ENCODE measurements at places on chromosomes 6 and 20. TPM values are rescaled to one million over a fixed set of nuclear protein-coding genes. Genes with fewer than 3 reads are reported as not detected.

- no peak overlapping the region for H3K4me3 ChIP-seq
- no peaks in the 10 kb centered on the region for H3K4me1 ChIP-seq
- no peaks in the 10 kb centered on the region for H3K36me3 ChIP-seq
- no peak overlapping the region for H3K27ac ChIP-seq
Measured at GRCh38 chr20:22490287-22491193, 93.8 kb downstream of the FOXA2 start.

DNA sequence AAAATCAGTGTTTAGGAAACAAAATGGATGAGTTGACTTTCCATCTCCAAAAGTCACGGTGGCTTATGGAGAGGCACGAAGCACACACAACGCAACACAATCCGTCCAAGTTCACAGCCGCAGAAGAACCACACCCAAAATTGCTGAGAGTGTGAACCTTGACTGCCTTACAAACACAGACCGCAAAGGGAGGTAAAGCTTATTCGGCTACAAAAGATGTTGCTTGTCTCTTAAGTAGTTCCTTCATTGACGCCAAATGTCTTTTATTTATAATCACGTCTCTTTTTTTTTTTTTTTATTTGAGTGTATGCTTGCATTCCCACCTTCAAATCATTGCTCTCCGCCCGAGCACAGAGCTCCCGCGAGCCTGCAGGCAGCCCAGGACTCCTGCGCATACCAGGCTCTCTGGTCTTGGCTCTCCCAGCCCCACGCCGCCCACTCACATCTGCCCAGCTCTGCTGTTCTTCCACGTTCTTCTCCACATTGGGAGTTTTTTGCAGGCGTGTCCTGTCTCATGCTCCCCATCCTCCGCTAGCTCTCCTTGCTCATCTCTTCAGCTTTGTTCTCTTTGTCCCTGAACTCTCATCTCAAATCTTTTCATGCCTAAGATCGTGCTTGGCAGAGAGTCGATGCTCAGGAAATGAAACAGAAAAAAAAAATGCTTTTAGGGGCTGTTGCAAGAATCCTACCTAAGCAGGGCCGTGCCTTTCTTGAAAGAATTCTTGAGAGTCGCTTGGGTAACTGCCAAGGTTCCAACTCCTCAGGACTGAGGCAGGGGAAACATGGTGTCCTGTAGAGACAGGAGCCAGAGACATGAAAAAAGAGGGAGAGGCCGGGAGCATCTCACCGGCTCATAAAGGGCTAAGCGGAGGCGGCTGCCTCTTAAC is 25.8 kb downstream of the LY86 start:
- DNase-seq: no peak
- H3K4me3 ChIP-seq: no peak overlapping the region
- H3K27ac ChIP-seq: no peak overlapping the region
- no peaks in the 10 kb centered on the region for H3K36me3 ChIP-seq

DNA sequence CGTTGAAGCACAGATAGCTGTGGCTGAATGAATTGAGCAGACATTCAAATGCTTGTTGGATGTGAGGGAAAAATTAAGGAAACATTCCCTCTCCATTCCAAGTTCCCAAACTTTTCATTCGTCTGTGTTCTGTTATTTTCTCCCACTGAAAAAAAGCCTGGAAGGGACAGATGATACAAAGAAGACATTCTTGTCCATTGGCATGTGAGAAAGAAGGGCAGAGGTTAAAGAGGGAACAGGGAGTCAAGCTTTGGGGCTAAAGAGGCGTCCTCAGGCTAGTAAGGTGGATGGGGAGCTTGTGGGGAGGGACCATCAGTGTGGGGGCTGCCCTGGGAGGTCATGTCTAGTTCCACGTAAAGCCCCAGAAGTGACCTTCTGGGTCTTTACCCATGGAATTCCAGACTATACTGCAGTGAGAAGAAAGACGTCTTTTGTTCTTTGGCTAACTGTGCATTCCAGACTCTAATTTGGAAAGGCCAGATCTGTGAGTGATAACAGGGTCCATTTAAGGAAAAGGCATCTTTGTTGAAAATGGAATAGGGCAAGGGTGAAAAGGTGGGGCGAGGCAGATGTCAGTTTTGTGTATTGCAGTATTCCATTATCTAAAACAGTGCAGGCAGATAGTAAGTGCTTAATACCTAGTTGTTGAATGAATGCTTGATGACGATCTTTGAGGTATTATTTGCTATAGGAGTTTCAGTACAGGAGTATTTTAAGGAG is 117.5 kb downstream of the SOX4 start:
- no peak overlapping the region for H3K4me3 ChIP-seq
- no peaks in the 10 kb centered on the region for H3K36me3 ChIP-seq
- no peaks in the 10 kb centered on the region for H3K4me1 ChIP-seq
- H3K27me3 ChIP-seq: no peaks in the 10 kb centered on the region

GRCh38 chr20:9736373-9736772 is 102.5 kb downstream of the PAK5 start:
- no peak for DNase-seq
- H3K27ac ChIP-seq: no peak overlapping the region

GRCh38 chr6:154134471-154135147 is 95.6 kb downstream of the OPRM1 start:
- no peaks in the 10 kb centered on the region for H3K27me3 ChIP-seq
- no peak for DNase-seq

GRCh38 chr20:40160097-40160550 is 528.9 kb downstream of the MAFB start:
- no peaks in the 10 kb centered on the region for H3K4me1 ChIP-seq
- no peak overlapping the region for H3K27ac ChIP-seq
- H3K36me3 ChIP-seq: no peaks in the 10 kb centered on the region
- DNase-seq: peak; percentile 2
- H3K27me3 ChIP-seq: no peaks in the 10 kb centered on the region

DNA sequence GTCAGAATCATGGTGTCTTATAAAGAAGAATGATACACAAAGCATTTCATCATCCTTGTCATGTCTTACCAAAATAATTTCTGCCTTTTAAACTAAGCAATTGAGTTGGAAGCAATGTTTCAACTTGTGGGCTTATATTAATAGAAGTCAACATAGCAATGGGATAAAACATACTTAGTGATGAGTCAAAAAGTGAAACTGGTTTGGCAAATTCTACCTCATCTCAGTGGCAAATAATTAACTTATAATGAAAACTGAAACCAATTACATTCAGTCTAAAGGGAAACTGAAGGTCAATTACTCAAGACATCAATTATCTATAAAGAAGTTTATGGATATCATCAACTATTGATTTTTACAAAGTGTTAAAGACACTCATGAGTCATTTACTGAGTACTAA is 463.8 kb downstream of the BMP2 start:
- H3K27me3 ChIP-seq: no peaks in the 10 kb centered on the region
- H3K27ac ChIP-seq: no peak overlapping the region
- no peak overlapping the region for H3K4me3 ChIP-seq

- no peaks in the 10 kb centered on the region for H3K36me3 ChIP-seq
- no peaks in the 10 kb centered on the region for H3K27me3 ChIP-seq
- no peaks in the 10 kb centered on the region for H3K4me1 ChIP-seq
- no peak for DNase-seq
- no peak overlapping the region for H3K4me3 ChIP-seq
Measured at GRCh38 chr6:88945415-88946008, 17.9 kb downstream of the RNGTT start.

DNA sequence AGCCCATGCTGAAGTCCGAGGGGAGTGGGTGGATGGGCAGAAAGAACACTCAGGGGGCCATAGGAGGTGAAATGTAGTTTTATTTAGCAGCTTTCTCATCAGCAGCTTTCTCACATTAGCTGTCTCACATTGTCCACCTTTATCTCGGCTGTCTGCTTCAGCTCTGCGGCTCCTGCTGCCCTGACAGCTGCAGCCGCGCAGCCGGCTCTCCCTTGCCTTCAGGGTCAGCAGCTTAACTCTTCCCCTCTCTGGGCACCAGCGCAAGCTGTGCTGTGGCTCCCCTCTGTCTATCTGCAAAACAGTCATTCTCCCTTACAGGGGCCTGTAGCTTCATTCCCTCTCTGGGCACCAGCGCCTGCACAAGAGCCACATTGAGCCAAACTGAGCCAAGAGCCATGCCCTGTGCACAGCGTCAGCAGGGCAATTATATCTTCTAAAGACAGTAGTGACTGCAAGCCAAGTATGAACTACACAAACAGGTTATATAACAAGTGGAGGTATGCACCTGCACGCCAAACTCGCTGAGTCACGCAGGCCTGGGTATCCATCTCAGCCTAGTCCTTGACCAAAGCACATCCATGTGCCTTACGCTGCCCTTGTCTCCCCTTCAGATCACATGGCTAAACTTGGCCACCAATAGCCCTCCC is 198.8 kb downstream of the EYA2 start:
- no peaks in the 10 kb centered on the region for H3K4me1 ChIP-seq
- H3K27ac ChIP-seq: no peak overlapping the region
- H3K27me3 ChIP-seq: no peaks in the 10 kb centered on the region
- DNase-seq: no peak
- no peaks in the 10 kb centered on the region for H3K36me3 ChIP-seq

GRCh38 chr6:41940759-41941279 is 789 bp downstream of the CCND3 start:
- no peaks in the 10 kb centered on the region for H3K27me3 ChIP-seq
- peak overlapping the region; percentile 88 for H3K4me3 ChIP-seq
- H3K36me3 ChIP-seq: peaks cover 9% of the 10 kb centered on the region
- no peak for DNase-seq
- peak overlapping the region; percentile 42 for H3K27ac ChIP-seq
- H3K4me1 ChIP-seq: peaks cover 32% of the 10 kb centered on the region

DNA sequence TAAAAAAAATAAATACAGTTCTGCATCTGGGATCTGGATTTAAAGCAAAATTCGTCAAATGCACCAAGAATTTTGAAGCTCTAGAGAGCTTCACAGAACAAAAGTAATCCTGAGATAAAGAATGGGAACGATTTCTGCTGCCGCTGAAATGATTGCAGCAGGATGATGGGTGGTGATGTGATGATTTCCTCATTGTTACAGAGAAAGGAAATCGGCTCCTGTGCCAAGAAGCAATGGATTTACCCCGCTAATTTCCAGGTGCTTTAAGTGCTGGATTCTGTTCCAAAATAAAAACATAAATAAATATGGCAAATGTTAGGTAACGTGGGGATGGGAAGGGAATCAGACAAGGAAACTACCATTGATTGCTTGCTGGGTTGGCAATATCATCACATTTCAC is 1067.9 kb upstream of the MAP3K7 start:
- no peak overlapping the region for H3K4me3 ChIP-seq
- no peaks in the 10 kb centered on the region for H3K4me1 ChIP-seq
- H3K36me3 ChIP-seq: no peaks in the 10 kb centered on the region

DNA sequence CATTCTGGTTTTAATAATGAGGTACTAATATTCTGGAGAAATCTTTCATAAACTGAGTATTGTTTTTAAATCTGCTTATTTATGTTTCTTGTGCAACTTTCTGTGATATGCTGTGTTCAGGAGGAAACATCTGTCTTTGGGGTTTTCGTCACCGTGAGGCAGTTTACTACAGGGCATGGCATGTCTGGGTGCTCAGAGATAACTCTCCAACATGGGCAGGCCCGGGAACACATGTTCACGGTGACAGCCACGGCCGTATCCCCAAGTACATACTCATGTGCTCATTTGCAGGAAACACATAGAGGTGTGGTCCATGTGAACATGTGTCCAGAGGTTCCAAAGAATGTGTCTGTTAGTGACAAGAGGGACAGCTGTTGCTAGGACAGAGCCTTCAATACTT is 62.1 kb upstream of the CNKSR3 start:
- no peak overlapping the region for H3K4me3 ChIP-seq
- no peaks in the 10 kb centered on the region for H3K27me3 ChIP-seq
- no peak overlapping the region for H3K27ac ChIP-seq
- no peaks in the 10 kb centered on the region for H3K4me1 ChIP-seq

GRCh38 chr6:162922563-162923166 is 194.9 kb downstream of the PACRG start:
- no peaks in the 10 kb centered on the region for H3K27me3 ChIP-seq
- no peak overlapping the region for H3K27ac ChIP-seq
- DNase-seq: no peak
- H3K4me1 ChIP-seq: no peaks in the 10 kb centered on the region
- H3K36me3 ChIP-seq: no peaks in the 10 kb centered on the region

GRCh38 chr20:11158589-11158988 is 484.8 kb upstream of the JAG1 start:
- no peaks in the 10 kb centered on the region for H3K27me3 ChIP-seq
- no peak for DNase-seq
- no peaks in the 10 kb centered on the region for H3K36me3 ChIP-seq
- H3K27ac ChIP-seq: peak overlapping the region; percentile 78

DNA sequence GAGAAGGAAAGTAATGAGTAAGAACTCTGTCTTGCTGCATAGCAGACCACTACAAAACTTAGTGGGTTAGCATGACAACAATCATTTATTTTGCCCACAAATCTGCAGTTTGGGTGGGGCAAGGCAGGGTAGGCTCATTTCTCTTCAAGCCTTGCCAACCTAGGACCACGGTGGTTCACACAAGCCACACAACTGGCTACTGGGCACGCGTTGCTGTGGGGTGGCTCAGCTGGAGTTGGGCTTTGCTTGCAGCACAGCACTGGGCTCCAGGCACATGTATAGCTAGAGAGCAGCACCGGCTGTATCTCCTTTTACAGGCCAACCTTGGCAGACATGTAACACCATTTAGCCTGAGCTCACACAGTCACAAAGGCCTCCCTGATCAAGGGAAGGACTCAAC is 4.6 kb upstream of the NXT1 start:
- DNase-seq: no peak
- peaks cover 4% of the 10 kb centered on the region for H3K4me1 ChIP-seq
- H3K4me3 ChIP-seq: no peak overlapping the region
- H3K27ac ChIP-seq: no peak overlapping the region
- no peaks in the 10 kb centered on the region for H3K27me3 ChIP-seq

DNA sequence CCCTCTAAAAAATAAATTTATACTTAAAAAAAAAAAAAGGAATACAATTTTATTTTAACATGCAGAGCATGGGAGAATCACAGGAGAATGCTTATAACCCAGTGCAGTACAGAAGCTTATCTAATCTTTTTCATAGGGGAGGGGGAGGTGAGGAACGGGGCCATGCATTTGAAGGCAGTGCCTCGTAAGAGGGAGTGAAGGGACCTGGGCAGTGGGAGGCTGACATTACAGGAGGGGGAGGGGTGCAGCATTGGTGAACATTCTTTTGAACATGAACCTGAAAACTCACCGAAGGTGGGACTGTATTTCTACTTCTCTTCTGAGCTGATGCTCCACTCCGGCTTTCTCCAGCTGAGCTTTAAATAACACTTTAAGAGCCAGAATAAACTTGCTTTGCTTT is 9.3 kb downstream of the AURKA start:
- H3K36me3 ChIP-seq: peaks cover 7% of the 10 kb centered on the region
- DNase-seq: no peak
- no peak overlapping the region for H3K4me3 ChIP-seq
- H3K27ac ChIP-seq: no peak overlapping the region
- no peaks in the 10 kb centered on the region for H3K4me1 ChIP-seq
- H3K27me3 ChIP-seq: no peaks in the 10 kb centered on the region

- peak; percentile 32 for DNase-seq
- no peak overlapping the region for H3K4me3 ChIP-seq
- H3K36me3 ChIP-seq: no peaks in the 10 kb centered on the region
- peak overlapping the region; percentile 92 for H3K27ac ChIP-seq
- H3K4me1 ChIP-seq: peaks cover 16% of the 10 kb centered on the region
Measured at GRCh38 chr6:38755874-38756273, 40.8 kb downstream of the DNAH8 start.

- H3K36me3 ChIP-seq: no peaks in the 10 kb centered on the region
- H3K4me1 ChIP-seq: peaks cover 10% of the 10 kb centered on the region
- no peaks in the 10 kb centered on the region for H3K27me3 ChIP-seq
- DNase-seq: no peak
Measured at GRCh38 chr20:23446505-23446904, 6.2 kb downstream of the CST11 start.

UNC5CL gene
- 0.50 TPM for polyA plus RNA-seq

SLC4A11 gene
- 3.9 TPM for polyA plus RNA-seq

SEC63 gene
- polyA plus RNA-seq: 51.3 TPM

RIMS4 gene
- polyA plus RNA-seq: not detected

TPBG gene
- 69.1 TPM for polyA plus RNA-seq

CPXM1 gene
- not detected for polyA plus RNA-seq

SCRT2 gene
- polyA plus RNA-seq: not detected

PRR18 gene
- not detected for polyA plus RNA-seq

UCKL1 gene
- 24.1 TPM for polyA plus RNA-seq
